Non-pigmented ciliary epithelial cell (primary cell): ENCODE measurements at places on chromosomes 5 and 9.
A peak's percentile ranks its signal among the peaks of the same experiment; 100 is the strongest.

DNA sequence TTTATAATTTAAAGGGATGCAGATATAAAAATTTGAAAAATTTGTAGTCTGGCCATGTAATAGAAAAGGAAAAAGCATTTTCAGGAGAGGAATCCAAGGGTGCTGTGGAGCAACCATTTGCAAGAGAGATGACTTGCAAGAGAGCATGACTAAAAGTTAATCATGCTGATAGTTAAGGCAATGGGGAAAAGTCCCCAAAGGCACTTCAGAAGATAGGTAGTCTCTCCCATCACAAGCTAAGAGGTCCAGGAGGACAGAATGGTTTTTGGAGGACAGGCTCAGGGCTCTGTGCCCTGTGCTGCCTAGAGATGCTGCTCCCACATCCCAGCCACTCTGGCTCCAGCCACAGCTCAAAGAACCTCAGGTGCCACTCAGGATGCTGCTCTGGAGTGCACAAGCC lies 38.8 kb downstream of the DNAJB5 start:
- no peak for DNase-seq

- no peak for DNase-seq
Measured at GRCh38 chr5:401146-402034, 41.6 kb upstream of the EXOC3 start.

- peak; percentile 14 for DNase-seq
Measured at GRCh38 chr5:153496835-153497234, 6.4 kb downstream of the GRIA1 start.

GRCh38 chr5:178793696-178794095 lies 63.2 kb upstream of the ZNF354A start:
- no peak for DNase-seq

GRCh38 chr5:132816554-132816953 lies 3.5 kb downstream of the SOWAHA start:
- DNase-seq, result no peak
